ENCODE measurements at places on chromosomes 3 and 15.

- no peak for DNase-seq
Observed at GRCh38 chr15:74176262-74177214, 3.0 kb downstream of the ISLR start.

DNA sequence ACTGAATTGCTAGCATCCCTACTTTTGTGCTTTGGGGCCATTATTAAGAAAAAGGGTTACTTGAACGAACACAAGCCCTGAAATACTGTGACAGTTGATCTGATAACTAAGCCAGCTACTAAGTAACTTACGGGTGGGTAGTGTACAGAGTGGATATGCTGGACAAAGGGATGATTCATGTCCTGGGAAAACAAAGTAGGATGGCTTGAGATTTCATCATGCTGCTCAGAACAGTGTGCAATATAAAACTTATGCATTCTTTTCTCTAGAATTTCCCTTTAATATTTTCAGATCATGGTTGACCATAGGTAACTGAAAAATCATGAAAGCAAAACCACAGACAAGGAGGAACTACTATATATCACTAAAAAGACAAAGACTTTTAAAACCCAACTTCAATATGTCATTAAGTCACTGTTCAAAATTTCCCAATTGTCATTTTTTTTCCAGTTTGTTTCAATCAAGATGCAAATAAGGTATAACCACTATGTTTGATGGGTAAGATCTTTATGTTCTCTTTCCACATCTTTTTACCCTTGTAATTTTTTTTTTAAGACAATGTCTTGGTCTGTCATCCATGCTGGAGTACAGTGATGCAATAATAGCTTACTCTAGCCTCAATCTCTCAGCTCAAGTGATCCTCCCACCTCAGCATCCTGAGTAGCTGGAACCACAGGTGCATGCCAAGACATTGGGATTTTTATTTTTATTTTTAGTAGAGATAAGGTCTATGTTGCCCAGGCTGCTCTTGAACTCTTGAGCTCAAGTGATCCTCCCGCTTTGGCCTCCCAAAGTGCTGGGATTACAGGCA lies 67.7 kb downstream of the IFT80 start:
- DNase-seq: no peak

DNA sequence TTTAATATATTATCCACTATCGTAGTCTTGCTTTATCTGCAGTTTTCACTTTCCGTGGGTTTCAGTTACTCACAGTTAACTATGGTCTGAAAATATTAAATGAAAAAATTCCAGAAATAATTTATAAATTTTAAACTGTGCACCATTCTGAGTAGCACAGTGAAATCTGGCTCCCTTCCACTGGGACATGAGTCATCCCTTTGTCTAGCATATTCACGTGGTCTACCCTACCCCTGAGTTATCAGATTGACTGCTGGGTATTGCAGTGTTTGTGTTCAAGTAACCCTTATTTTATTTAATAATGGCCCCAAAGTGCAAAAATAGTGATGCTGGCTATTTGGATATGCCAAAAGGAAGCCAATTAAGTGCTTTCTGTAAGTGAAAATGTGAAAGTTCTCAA lies 539.5 kb upstream of the AGTR1 start:
- DNase-seq: no peak

- DNase-seq: no peak
Observed at GRCh38 chr3:43542328-43543043, 79.3 kb downstream of the ANO10 start.

Measured in activated naive CD4-positive, alpha-beta T cell treated with anti-CD3 and anti-CD28 coated beads, Interleukin-2, amount 50 U/mL, for 72 hours (primary cell).